Stimulated activated CD8-positive, alpha-beta memory T cell treated with anti-CD3 and anti-CD28 coated beads, Interleukin-7, amount 100 ng/mL, for 48 hours (primary cell): ENCODE measurements at places on chromosomes 4 and X.

GRCh38 chr4:56434599-56435139 is 746 bp downstream of the PPAT start:
- DNase-seq, result no peak

GRCh38 chr4:183408796-183409195 is 35.6 kb upstream of the CDKN2AIP start:
- no peak for DNase-seq

DNA sequence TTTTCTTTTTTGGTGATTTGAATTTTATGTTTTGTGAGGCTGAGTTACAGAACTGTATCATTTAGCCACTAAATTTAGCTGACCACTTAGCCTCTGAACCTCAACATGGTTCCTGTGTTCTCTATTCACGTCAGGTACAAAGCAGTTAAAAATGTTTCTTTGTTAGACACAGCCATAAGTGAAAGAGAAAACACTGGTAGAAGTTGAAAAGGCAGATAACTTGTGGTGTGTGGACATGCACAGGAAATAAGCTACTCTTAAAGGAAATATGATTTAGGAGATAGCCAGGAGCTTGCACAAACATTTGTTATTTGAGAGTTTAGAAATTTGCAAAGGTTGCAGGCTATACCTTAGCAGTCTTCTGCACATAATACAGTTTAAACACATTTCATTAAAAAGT is 171.0 kb upstream of the RPS6KA3 start:
- DNase-seq, result no peak

DNA sequence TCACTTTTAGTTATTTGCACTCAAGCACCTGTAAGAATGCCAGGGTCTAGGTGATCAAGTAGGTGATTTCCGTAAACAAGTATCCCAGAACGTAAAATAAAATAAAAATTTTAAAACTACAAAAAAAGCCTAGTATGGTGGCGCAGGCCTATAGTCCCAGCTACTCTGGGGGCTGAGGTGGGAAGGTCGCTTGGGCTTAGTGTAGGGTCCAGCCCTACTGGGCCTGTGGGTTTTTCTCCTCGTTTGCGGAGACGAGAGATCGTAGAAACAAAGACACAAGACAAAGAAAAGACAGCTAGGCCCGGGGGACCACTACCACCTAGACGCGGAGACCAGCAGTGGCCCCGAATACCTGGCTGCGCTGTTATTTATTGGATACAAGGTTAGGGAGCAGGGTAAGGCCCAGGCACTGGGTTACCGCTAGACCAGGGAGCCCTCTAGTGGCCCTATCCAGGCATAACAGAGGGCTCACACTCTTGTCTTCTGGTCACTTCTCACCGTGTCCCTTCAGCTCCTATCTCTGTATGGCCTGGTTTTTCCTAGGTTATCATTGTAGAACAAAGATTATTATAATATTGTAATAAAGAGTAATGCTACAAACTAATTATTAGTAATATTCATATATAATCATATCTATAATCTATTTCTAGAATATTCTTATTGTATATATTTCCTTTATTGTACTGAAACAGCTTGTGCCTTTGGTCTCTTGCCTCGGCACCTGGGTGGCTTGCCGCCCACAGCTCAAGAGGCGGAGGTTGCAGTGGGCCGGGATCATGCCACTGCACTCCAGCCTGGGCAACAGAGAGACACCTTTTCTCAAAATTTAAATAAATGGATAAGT is 38.4 kb downstream of the SAGE1 start:
- peak; percentile 4 for DNase-seq

DNA sequence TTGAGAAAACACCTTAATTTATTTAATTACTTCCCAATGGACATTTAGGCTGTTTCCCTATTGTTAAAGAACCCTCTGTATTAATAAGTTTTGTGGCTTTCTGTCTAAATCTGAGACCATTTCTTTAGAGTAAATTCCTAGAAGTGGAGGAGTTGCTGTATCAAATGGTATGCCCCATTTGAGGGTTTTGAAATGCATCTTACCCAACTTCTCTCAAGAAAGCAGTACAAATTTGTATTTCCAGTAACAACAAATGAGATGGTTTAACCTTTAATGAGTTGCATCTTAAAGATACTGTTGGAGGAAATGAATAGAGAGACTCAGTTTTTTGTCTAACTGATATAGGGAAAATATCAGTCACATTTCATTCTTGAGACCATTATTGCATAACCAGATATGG is 70.5 kb upstream of the CBLL2 start:
- DNase-seq, result no peak
